ENCODE measurements at places on chromosomes 12 and 14.

- H3K4me3 ChIP-seq, result peak overlapping the region; percentile 34
- H3K27ac ChIP-seq, result peak overlapping the region; percentile 98
- peak; percentile 76 for DNase-seq
Observed at GRCh38 chr12:6613015-6613775, 6.0 kb upstream of the CHD4 start.

- no peaks in the 10 kb centered on the region for H3K27me3 ChIP-seq
- no peak overlapping the region for H3K27ac ChIP-seq
- H3K4me1 ChIP-seq, result no peaks in the 10 kb centered on the region
- H3K4me3 ChIP-seq, result no peak overlapping the region
- no peak for DNase-seq
Observed at GRCh38 chr12:109561711-109562030, 11.6 kb downstream of the MMAB start.

- H3K27ac ChIP-seq, result peak overlapping the region; percentile 86
- H3K4me3 ChIP-seq, result peak overlapping the region; percentile 89
- no peak for DNase-seq
- H3K27me3 ChIP-seq, result no peaks in the 10 kb centered on the region
- H3K4me1 ChIP-seq, result no peaks in the 10 kb centered on the region
Observed at GRCh38 chr14:75661499-75661814, 411 bp downstream of the TTLL5 start.

- no peaks in the 10 kb centered on the region for H3K27me3 ChIP-seq
- no peak overlapping the region for H3K4me3 ChIP-seq
- no peak overlapping the region for H3K27ac ChIP-seq
- no peaks in the 10 kb centered on the region for H3K36me3 ChIP-seq
- DNase-seq, result no peak
Observed at GRCh38 chr12:112352921-112353320, 29.3 kb downstream of the HECTD4 start.

DNA sequence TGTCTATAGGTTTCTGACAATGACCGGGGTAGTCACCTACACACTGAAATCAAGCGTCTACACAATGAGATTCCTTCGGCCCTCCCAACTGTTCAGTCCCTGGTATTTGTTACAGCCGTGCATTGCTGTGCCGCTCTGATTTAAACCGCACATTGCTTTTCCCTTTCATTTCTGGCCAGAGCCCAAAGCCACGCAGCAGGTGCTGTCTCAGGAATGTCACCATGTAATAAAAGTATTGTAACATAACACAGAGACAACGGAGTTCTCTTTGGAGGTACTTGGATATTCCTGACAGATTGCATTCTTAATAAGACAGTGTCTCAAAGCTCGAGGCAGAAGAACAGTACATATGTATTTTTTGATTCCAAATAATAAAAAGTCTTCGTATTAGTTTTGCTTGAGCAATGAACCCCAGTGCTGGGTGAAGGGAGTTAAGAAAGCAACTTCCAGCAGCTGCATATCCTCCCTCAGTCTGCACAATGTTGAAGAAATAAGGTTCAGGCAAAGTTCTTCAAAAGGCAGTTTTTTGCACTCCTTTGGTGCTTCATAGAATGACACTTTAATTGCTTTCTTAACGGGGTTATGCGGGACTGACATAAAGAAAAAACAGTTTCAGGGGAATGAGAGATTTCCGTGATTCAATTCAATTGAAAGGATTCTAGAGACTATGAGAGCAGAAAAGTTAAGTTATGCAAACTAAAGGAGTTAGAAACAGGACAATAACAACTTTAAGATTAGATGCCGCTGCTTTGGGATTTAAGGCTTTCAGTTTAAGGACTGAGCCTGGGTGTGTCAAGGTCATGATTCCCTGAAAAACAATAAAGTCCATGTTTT lies 288.7 kb upstream of the FLRT2 start:
- no peaks in the 10 kb centered on the region for H3K27me3 ChIP-seq
- H3K4me3 ChIP-seq, result no peak overlapping the region

GRCh38 chr14:22974530-22975313 lies 7.6 kb downstream of the AJUBA start:
- no peaks in the 10 kb centered on the region for H3K27me3 ChIP-seq
- no peak overlapping the region for H3K27ac ChIP-seq
- H3K36me3 ChIP-seq, result peaks cover 5% of the 10 kb centered on the region
- no peak overlapping the region for H3K4me3 ChIP-seq
- H3K4me1 ChIP-seq, result peaks cover 36% of the 10 kb centered on the region

DNA sequence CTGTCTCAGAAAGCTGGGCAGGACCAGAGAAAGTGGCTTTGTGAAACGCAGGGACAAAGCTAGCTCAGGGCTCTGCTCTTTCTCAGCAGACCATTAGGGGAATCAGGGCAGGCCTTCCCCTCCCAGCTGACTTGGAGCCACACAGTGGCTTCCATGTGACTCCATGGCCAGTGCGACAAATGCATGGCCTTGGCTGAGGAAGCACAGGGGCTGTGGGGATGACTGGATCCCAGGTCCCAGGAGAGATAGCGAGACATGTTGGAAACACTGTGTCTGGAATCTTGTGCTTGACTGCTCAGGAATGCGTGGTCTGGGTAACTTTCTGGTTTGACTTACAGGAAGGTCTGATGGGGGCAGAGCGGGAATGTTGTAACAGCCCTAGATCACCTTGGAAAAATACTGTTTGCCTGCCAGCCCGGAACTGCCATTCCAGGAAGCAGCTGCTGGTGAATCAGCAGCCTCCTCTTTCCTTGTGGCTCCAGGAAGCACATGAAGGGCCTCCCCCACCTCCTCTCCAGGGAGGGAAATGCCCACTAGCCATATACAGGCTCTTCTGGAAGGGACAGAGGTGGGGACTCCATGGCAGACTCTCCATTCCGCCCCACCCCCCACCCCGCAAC lies 133.5 kb upstream of the HIF1A start:
- H3K27ac ChIP-seq, result peak overlapping the region; percentile 78
- H3K27me3 ChIP-seq, result no peaks in the 10 kb centered on the region
- no peaks in the 10 kb centered on the region for H3K4me1 ChIP-seq

DNA sequence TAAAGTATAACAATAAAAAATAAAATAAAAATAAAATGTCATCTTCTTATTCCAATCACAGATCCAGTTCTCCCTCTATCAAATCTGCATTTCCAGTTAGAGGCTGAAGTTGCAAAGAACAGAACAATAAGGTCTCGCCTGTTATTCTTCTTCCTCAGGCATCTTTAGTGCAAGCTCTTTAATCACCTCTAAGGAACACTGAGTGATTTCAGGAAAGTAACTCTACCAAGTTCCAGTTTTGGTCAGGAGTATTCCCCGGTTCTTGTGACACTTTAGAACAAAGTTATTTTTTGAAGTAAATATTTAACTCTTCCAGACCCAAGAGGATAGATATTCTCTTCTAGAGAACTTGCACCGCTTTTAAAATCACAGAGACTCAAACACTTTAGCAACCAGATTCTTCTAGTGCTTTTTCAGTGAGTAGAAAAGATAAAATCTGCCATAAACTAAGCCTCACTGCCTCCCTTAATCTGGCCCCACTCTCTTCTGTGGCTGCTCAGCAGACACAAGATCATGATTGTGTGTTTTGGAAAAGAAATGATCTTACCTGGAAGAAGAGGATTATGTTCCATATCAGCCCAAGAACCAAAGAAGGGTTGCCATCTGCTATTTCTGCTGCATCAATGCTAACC lies 57.9 kb upstream of the DICER1 start:
- no peak overlapping the region for H3K4me3 ChIP-seq
- H3K36me3 ChIP-seq, result peaks cover 21% of the 10 kb centered on the region
- H3K4me1 ChIP-seq, result no peaks in the 10 kb centered on the region
- no peak for DNase-seq
- no peak overlapping the region for H3K27ac ChIP-seq

DNA sequence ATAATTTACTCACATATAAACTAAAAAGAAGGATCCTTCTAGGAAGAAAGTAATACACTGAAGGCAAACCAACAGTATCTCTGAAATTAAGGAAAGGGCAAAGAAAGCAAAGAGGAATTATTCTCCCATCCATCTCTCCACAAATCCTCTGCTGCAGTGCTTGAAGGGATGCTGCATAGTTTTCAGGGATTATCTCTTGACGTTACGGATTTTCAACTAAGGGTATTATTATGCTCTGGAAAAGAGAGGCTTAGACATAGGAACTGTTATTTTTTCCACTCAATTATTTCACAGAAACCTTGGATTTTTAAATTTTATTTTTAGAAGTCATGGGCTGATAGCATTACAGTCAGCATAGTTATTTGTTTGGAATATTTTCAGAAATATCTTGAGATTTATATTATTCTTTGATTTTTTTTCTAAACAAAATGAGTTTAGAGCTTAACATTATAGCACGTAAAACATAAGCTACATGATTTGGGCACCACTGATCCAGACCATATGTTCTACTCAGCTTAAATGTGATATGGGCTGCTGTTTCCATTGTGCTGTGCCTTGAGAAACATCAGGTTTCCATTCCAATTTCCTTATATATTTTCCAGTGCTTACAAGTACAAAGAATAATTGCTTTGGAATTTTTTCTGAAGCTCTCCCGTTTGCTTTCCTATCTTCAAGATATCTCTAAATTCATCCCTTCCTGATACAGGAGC lies 57.9 kb upstream of the DCN start:
- H3K27me3 ChIP-seq, result no peaks in the 10 kb centered on the region
- H3K4me3 ChIP-seq, result no peak overlapping the region
- no peaks in the 10 kb centered on the region for H3K36me3 ChIP-seq
- H3K27ac ChIP-seq, result no peak overlapping the region

DNA sequence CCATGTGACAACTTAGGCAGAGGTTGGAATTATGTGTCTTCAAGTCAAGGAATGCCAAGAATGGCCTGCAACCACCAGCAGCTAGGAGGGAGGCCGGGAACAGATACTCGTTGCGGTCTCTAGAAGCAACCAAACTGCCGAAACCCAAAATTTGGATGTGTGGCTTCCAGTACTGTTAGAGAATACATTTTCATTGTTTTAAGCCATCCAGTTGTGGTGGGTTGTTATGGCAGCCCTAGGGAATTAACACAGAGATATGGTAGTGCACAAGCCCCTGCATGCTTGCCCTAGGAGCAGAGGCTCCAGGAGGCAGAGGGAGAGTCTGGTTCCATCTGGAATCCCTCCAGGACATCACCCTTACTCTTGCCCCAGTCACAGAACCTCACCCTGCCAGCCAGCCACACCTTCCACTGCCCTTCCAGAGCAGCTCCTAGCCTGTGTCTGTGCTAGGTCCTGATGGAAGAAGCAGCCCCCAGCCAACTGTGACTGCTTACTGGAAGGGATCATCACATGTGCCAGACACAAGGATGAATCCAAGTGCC lies 19.5 kb downstream of the PITPNM2 start:
- H3K4me3 ChIP-seq, result no peak overlapping the region
- H3K36me3 ChIP-seq, result no peaks in the 10 kb centered on the region
- H3K27ac ChIP-seq, result no peak overlapping the region
- H3K4me1 ChIP-seq, result peaks cover 20% of the 10 kb centered on the region

DNA sequence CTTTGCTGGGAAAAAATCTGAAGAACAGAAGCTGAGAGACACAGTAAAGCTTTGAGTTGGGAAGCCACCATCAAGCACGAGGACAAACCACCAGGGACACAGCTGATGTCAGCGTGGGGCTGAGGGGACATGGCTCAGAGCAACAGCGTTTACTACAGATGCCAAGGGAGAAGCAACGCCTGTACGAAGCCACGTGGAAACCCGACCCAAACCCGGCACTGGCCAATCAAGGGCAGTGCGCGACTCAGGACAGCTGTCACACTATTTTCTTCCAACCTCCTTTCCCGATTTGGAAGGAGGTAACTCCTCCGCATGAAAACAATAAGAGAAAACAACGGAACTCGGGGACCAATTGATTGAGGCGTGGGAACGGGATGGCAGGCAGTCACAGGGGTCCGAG lies 20.2 kb upstream of the CHGA start:
- no peak for DNase-seq
- no peak overlapping the region for H3K4me3 ChIP-seq
- no peaks in the 10 kb centered on the region for H3K4me1 ChIP-seq
- H3K36me3 ChIP-seq, result no peaks in the 10 kb centered on the region

GRCh38 chr12:46711756-46712155 lies 114.0 kb downstream of the SLC38A4 start:
- H3K4me1 ChIP-seq, result no peaks in the 10 kb centered on the region
- no peaks in the 10 kb centered on the region for H3K36me3 ChIP-seq
- no peak overlapping the region for H3K27ac ChIP-seq
- H3K27me3 ChIP-seq, result no peaks in the 10 kb centered on the region
- no peak for DNase-seq
